ENCODE measurements at places on chromosomes 2 and 18.
A peak's percentile ranks its signal among the peaks of the same experiment; 100 is the strongest.

DNA sequence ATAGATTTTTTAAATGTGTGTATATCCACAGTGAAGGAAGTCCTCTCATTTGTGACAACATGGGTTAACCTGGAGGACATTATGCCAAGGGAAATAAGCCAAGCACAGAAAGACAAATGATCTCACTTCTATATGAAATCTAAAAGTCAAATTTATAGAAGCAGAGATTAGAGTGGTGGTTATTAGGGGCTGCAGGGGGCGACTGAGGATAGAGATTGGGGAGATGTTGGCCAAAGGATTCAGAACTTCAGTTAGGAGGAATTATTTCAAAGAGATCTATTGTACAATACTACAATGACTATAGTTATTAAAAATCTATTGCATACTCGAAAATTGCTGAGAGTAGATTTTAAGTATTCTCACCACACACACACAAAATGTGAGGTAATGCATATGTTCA lies 252.4 kb upstream of the SLC39A10 start:
- DNase-seq, result no peak

- no peak for DNase-seq
These were observed 50.5 kb downstream of the TMEM18 start for GRCh38 chr2:626491-627339.

DNA sequence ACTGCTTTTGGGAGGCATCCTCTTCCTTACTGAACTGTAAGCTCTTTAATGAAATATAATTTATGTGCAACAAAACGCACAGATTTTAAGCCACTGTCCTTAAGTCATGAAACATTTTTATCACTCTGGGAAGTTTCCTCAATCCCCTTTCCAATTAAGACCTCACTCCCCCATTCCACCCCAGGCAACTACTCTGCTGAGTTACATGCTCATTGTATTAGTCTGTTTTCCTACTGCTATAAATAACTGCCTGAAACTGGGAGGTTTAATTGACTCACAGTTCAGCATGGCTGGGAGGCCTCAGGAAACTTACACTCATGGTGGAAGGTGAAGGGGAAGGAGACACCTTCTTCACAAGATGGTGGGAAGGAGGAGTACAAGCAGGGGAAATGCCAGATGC lies 46.5 kb upstream of the KCNE4 start:
- no peak for DNase-seq

GRCh38 chr2:143229411-143229810 lies 100.2 kb downstream of the ARHGAP15 start:
- no peak for DNase-seq

DNA sequence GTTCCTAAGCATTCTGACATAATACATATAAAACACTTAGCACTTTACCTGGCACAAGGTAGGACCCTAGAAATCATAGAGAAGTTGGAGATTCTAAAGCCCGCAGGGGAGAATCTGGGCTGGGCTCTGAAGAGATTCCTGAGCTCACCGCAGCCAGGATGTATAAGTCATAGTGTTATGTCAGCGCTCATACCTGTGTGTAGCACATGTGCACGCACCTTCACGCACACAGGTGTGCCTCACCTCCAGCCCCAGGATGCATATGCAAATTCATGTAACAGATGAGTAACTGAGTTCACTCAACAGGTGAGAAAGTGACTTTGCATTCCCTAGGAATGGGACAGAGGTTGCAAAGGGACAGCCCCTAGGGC lies 7.9 kb upstream of the SDC1 start:
- DNase-seq, result peak; percentile 5

DNA sequence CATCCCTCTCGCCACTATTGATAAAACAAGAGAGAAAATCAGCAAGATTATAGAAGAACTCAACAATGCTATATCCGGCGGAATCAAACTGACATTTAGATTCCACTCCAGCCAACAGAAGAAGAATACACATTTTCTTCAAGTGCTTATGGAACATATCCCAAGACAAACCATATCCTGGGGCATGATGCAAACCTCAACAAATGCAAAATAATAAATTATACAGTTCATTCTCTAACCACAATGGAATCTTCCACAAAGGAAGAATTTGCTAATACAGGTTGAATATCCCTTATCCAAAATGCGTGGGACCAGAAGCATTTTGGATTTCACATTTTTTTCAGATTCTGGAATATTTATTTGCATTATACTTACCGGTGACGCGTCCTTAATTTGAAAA lies 51.4 kb upstream of the YPEL5 start:
- DNase-seq, result no peak
